ENCODE measurements at places on chromosomes 2 and 18.

DNA sequence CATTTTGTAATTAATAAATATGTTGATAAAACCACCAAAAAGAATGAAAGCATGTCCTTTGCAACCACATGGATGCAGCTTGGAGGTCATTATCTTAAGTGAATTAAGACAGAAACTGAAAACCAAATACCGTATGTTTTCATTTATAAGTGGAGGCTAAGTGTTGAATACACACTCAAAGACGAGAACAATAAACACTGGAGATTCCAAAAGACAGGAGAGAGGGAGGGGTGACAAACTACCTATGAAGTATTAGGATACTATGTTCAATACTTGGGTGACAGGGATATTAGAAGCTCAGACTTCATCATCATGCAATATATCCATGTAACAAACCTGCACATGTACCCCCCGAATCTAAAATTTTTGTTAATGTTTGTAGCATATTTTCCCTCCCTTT lies 7.0 kb downstream of the ERLEC1 start:
- DNase-seq, result no peak

- no peak for DNase-seq
These were observed 335.2 kb downstream of the AGPS start for GRCh38 chr2:177727577-177728398.

DNA sequence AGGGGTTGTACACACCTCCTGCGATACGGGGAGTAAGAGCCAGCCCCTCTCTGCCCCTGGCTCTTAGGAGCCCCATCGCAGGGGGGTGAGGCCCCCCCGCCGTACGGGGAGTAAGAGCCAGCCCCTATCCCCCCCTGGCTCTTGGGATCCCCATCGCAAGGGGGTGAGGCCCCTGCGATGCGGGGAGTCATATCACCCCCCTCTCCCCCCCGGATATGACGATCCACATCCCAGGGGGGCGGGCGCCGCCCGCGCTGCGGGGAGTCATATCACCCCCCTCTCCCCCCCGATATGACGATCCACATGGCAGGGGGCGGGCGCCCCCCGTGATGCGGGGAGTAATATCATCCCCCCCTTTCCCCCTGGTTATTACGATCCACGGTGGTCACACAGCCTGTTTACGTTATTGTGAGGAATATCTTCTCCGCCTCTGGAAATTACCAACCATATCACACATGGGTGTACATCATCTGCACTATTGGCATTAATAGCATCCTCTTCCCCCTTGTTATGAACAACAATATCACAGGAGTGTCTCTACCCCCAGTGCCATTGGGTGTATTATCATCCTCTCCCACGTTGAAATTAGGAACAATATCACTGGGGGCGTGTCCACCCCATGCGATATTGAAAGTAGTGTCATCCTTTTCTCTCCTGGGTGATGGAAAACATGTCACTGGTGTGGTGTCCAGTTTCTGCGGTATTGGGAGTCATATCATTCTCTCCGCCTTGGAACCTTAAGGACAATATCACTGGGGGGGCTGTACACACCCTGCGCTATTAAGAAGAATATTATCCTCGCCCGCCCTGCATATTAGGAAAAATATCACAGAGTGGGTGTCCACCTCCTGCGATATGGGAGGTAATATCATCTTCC lies 24.7 kb upstream of the NAGK start:
- no peak for DNase-seq

DNA sequence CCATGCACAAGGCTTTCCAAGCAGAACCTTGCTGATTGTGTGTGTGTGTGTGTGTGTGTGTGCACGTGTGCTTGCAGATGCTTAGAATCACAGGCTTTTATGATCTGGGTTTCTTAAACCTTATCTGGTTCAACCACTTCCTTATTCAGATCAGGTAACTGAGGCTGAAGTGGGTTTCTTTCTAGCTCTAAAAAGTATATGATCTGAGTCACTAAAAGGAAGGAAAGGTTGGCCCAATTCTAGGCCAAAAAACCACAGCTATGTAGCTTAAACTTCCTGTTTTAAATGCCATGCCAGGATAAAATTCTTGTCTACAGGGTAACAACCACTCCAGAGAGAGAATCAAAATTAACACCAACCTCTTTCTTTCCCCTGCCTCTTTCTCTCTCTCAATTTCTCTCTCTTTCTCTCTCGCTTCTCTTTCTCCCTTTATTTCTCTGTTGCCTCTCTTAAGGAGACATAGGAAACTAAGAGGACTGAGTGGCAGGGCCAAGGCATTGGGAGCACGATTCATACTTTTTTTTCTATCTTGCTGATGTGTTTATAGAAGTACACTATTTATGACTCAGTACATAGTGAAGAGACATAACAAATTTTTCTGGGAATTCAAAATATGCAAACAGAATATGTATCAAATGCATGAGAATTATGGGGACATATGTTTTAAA lies 140.3 kb downstream of the TRIB2 start:
- DNase-seq, result no peak

- no peak for DNase-seq
These were observed 152.8 kb downstream of the BCL11A start for GRCh38 chr2:60400462-60401246.

DNA sequence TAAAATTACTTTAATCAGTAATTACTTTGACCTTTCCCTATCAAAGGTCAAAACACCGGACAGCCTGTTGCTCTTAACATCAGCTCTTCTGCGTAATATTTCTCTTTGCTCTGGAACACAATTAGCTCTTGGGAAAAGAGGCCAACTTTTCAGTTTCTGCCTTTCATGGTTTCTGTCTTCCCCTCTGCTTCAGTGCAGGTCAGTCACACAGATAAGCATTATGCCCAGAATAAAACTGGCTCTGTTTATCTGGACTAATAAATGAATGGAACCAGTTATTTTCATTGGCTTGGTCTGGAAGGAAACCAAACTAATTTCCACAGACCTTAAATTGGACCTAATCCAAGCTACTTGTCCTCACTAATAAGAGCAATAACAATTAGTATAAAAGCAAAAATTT lies 26.2 kb upstream of the GALNT3 start:
- DNase-seq, result no peak

DNA sequence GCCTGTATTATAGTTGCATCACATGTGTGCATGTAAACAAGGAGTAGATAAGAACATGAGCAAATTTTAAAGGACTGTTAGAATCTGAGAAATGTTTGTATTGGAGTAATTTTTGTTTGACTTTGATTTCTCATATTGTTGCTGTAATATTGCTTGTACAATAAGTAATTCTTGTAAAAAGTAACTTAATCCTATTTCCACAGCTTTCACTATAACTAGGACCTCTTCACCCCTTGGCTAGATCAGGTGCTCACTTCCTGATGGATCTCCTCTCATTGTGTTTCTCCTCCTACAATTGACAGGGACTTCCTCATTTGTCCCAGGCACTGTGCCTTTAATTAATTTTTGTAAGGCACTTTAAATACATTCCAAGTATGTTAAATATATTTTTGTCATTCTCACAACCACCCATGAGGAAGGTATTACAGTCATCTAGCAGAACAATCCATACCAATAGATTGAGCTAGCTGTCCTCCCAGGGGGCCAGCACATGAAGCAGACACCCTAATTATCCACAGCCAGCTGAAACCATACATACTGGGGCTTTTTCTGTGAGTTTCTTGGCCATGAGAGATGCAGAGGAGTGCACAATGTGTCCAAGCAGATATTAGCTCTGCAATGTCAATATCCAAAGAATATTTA lies 359.5 kb upstream of the ACVR2A start:
- DNase-seq, result no peak

- DNase-seq, result no peak
These were observed 4.8 kb downstream of the CACNB4 start for GRCh38 chr2:152094014-152094413.

GRCh38 chr2:241734467-241735208 lies at the start of gene D2HGDH:
Gene D2HGDH, plus strand, starts transcription at chr2:241734630. Its CDS starts 595 bp downstream, at chr2:241735225.
- peak; percentile 47 for DNase-seq

GRCh38 chr18:23992089-23992940 lies 22.2 kb upstream of the TTC39C start:
- no peak for DNase-seq

DNA sequence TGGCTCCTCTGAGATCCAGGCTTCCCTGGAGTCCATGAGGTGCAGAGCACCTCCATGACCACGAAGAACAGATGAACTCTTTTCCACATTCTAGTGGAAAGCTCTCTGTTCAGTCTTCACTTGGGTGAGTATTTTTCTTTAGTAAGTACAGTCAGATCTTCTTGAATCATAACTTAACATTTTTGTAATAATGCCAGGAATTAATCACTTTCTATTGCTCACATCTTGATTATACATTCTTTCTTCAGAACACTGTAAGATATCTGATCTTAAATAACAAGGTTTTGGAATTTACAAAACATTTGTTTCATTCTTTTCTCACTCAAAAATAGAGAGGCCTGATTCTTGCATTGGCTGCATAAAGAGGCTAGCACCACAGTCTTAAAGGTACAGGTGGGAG lies 45.4 kb upstream of the RND3 start:
- no peak for DNase-seq

DNA sequence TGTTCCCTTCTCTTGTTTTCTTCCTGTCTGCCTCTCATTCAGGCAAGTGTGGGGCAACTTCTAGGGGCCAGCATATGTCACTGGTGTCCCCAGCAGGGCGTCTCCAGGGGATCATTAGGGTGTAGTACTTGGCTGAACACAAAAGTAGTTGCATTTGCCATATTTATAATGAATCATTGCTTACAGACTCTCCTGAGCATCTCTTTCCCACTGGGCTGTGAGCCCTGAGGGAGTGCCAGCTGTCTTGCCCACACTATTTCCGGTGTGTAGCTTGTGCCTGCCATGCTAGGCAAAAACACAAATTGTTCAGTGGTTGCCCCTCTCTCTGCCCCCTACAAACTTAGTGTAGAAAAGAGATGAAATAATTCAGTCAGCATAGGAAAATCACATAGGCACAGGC lies 40.8 kb upstream of the SCLY start:
- DNase-seq, result no peak

DNA sequence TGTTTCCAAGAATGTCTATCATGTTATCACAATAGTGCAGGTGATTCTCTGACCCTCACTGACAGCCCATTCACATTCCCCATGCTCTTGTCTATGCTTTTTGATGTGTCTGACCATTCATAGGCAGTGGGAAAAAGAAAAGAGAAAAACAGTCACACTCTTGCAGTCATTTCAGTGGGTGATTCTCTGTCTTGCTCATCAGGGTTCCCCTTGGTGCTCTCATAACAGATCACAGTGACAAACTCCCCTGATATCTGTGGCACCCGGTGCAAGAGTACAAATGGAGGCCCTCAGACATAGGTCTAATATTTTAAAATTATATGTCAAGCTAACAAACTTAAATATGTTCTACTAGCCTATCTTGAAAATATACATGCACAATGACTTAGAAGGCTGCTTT lies 72.7 kb upstream of the PPP1CB start:
- DNase-seq, result no peak

GRCh38 chr2:100272841-100273329 lies 49.4 kb downstream of the LONRF2 start:
- no peak for DNase-seq

GRCh38 chr18:74918276-74918790 lies 290.6 kb downstream of the PTGR3 start:
- no peak for DNase-seq

- no peak for DNase-seq
These were observed 253.3 kb upstream of the STON1 start for GRCh38 chr2:48276626-48277025.

DNA sequence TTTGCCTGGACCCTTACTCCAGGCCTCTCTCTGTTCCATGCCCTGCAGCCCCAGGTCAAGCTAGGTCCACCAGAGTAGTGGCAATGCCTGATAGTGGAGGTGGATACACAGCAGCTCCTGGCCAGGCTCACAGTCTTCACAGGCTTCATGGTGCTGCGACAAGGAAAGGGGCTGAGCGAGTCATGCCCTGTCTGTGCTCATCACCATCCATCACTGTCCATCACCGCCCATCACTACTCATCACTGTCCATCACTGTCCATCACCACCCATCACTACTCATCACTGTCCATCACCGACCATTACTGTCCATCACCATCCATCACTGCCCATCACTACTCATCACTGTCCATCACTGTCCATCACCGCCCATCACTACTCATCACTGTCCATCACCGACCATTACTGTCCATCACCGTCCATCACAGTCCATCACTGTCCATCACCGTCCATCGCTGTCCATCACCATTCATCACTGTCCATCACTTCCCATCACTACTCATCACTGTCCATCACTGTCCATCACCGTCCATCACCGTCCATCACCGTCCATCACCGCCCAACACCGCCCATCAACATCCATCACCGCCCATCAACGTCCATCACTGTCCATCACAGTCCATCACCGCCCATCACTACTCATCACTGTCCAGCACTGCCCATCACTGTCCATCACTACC lies 57.1 kb upstream of the OTOS start:
- DNase-seq, result no peak

GRCh38 chr2:133053541-133053940 lies 383.5 kb upstream of the LYPD1 start:
- DNase-seq, result no peak

- DNase-seq, result no peak
These were observed 20.9 kb downstream of the GREB1L start for GRCh38 chr18:21262979-21263378.

DNA sequence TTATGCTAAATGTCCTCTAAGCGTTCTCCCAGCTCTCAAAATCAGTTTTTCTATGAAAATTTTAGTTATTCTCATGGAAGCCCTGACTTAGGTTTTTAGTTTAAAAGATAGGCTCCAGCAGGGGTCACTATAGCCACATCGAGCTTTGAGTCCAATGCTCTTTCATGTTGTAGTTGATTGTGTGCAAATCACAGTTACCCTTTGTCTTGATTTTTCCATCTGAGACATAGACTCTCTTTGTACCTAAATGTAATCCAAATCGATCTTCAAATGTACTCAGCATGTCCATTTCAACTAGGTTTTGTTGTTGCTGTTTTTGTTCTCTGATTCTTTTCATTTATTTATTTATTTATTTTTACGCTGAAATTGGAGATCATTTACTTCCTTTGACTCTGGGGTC lies 26.4 kb upstream of the MSTN start:
- DNase-seq, result peak; percentile 72

GRCh38 chr2:168529900-168530561 lies 74.0 kb downstream of the CERS6 start:
- DNase-seq, result no peak

- DNase-seq, result no peak
These were observed 1206.7 kb upstream of the CDH2 start for GRCh38 chr18:29383311-29384273.

GRCh38 chr2:111118981-111119821 lies 1.5 kb upstream of the BCL2L11 start:
- no peak for DNase-seq

DNA sequence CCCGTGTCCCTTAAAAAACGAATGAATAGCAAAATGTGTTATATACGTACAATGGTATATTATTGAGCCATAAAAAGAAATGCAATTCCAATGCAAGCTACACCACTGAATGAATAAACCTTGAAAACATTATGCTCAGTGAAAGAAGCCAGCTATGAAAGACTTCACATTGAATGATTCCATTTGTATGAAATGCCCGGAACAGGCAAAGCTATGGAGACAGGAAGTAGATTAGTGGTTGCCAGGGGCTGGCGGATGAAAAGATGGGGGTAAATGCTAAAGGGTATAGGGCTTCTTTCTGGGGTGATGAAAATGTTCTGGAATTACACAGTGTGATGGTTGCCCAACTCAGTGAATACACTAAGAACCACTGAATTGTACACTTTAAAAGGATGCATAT lies 113.3 kb downstream of the NOL10 start:
- no peak for DNase-seq

GRCh38 chr2:224722250-224722649 lies 6.1 kb upstream of the CCDC195 start:
- DNase-seq, result no peak

- DNase-seq, result peak; percentile 79
These were observed 2.3 kb upstream of the NR4A2 start for GRCh38 chr2:156334496-156335478.

- no peak for DNase-seq
These were observed 176.0 kb downstream of the GFPT1 start for GRCh38 chr2:69211048-69211447.
